SK-N-DZ (cell line): ENCODE measurements at places on chromosomes 2 and 18.

- no peak for DNase-seq
Measured at GRCh38 chr2:142603759-142604158, 273.7 kb upstream of the KYNU start.

GRCh38 chr2:162435676-162436075 is 91.7 kb downstream of the GCA start:
- no peak for DNase-seq

DNA sequence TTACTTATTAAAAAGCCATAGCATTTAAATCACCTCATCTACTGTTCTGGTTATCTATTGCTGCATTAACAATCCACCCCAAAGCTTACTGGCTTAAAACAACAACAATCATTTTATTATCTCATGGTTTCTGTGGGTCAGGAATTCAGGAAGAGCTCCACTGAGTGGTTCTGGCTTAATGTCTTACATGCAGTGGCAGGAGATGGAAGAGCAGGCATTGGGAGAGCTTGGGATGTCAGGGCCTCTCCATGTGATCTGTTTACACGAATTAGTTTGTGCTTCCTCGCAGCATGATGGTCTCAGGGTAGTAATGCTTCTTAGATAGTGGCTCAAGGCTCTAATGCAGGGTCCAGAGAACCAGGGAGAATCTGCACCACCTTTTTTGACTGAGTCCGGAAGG is 14.4 kb upstream of the REL start:
- DNase-seq, result no peak

DNA sequence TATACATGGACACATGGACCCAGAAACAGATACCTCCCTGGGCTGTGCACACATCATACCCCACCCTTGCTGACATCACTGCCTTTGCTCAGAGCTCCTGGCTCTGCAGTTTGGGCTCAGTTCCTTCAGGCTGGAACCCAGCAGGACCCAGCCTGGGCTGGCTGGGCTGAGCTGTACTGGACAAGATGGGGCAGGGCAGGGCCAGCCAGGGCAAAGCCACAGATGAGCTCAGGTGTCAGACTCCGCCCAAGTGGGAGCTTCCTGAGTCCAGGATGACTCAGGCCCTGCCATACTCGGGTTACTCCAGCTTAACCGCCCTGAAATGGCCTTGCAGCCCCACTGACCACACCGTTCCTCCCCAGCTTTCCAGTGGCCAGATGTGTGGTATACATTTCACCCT is 284.9 kb downstream of the OSR1 start:
- no peak for DNase-seq

- DNase-seq, result no peak
Measured at GRCh38 chr18:5770176-5770575, 125.1 kb downstream of the TMEM200C start.

DNA sequence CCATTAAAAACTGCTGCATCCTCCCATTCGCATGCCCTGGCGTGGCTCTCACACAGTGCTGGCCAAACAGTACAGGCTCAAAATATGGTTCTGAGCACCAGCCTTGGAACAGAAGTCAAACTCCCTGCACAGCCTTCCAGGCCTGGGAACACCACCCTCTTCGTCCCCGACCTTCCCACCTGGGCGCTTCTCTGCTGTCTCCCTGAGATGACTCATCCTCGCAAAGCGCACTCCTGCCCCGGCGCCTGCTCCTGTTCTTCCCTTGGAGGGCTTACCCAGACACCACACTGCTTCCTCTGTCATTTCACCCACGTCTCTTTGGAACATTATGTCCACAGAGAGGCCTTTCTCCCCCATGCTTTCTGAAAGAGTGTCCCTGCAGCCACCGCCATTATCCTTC is 172.7 kb downstream of the L3MBTL4 start:
- no peak for DNase-seq

GRCh38 chr2:212195626-212196025 is 343.0 kb downstream of the ERBB4 start:
- DNase-seq, result no peak

- DNase-seq, result no peak
Measured at GRCh38 chr18:34364699-34365098, 140.0 kb upstream of the NOL4 start.

GRCh38 chr18:38884050-38884449 is 1318.5 kb upstream of the CELF4 start:
- no peak for DNase-seq

- peak; percentile 71 for DNase-seq
Measured at GRCh38 chr18:5601188-5601624, 57.4 kb upstream of the EPB41L3 start.

- DNase-seq, result no peak
Measured at GRCh38 chr2:37526323-37526722, 145.1 kb downstream of the CDC42EP3 start.

DNA sequence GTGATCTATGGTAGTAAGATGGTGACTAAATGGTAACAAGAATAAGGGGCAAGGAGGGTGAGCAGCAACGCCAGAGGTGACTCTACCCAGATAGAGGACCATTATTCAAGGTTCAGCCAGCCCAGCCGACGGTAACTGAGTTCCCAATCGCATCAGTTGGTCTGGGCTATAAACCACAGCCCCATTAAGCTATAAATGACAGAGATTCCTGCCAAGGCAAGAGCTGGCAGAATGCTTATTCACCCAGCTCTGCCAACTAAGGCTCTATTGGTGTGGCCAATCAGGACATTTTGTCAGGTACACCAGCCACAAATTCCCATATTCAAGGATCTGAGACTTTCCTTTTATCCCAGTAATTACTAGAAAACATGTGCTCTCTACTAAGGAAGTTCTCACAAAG is 3.6 kb downstream of the CHN1 start:
- no peak for DNase-seq

GRCh38 chr2:161238560-161239325 is 69.5 kb upstream of the PSMD14 start:
- DNase-seq, result peak; percentile 58

DNA sequence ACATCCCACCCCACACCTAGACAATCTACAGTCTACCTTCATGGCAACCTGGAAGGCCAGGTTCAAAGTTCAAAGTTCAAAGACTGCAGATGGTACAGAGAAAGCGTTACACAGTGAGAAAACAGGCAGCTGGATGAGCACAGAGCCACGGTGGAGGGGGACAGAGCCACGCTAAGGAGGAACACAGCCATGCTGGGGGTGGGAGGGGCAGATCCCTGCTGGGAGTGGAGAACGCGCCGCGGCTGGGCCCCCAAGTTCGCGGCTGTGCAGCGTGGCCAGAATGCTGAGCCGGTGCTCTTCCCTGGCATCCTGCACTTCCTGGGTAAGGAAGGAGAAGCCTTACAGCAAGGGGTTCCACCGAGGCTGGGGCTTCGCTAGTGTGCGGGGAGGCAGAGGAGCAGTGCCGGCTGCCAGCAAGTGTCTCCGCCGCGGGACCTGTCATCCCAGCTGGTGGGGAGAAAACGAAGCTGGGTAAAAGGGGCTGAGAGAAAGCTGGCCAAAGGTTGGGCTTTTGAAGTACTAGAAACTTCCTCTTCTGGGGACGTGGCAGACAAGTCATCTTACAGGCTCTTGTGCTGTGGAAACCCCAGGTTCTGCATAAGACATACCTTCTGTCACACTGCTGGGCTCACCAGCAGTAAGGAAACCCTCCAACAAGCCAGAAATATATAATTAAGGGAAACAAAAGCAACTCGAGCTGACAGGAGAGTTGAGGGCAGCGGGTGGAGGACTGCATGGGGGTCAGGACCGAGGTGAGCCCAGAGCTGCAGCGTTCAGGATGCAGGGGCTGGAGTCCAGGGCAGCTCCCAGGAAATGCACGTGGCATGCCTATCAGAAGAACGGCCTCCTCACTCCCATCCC is 115.5 kb downstream of the HDAC4 start:
- DNase-seq, result no peak

DNA sequence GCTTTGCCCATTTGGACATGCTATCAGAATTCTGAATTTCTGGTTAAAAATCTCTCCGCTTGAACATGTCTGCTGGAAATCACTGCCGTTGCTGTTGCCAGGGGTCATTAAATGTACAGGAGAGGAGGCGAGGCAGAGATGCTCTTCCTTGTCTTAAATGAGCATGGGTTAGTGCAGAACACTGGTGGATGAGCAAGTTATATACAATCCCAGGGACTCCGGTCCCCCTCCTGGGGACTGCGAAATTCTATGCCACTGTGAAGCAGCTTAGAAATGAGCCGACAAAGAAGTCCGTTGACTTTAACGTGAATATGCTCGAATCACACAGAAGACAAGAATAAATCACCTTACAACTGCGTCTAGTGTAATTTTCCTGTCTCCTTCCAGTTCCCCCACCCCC is 95.1 kb upstream of the KLHL14 start:
- no peak for DNase-seq

- DNase-seq, result no peak
Measured at GRCh38 chr2:196404276-196404675, 232.9 kb upstream of the STK17B start.

DNA sequence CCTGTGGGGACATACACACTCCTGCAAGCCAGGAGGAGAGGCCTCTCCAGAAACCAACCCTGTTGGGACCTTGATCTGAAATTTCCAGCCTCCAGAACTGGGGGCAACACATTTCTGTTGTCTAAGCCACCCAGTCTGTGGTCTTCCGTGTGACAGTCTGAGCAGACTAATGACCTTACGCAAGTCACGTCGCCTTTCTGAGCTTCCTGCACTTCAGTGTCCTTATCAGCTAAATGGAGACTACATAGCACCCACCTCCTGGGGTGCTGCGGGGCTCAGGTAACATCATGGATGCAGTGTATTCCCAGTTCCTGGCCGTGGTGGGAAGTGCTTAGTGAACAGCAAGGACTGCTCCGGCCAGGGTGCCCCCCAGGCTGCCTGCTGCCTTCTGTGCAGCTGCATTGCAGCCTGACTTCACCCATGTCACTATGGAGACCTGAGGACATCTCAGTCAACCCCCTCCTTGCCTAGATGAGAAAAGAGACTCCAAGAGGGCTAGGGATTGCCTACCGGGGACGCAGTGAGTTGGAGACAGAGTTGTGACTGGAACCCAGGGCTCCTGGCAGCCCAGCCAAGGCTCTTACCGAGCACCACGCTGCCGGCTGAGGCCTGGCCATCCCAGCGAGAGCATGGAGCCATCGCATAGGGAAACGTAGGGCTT is 61.2 kb upstream of the FZD5 start:
- no peak for DNase-seq

DNA sequence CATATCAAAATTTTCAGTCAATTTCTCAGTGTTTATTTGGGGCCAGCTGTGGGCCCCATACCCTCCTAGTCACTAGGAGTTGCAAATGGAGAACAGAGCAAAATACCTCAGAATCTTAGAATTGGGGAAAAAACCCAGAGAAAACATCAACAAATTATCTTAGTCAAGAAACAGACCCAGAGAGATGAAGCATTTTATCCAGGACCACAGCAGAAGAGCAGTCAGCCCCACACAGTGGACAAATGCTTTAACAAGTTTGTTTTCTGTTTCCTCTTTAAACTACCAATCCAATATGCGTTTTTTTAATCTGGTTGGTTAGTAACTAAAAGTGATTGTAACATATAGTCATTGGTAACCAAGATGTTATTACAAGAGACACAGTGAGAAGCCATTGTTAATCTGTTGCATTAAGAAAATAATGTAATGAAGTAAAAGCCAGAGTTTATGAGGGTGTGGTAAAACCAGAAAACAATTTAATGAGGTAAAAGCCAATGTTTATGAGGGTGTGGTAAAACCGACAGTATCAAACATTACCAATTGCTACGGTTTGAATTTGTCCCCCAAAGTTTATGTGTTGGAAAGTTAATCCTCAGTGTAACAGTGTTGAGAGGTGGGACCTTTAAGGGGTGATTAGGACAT is 60.7 kb upstream of the COX7A2L start:
- no peak for DNase-seq

- DNase-seq, result no peak
Measured at GRCh38 chr2:174967691-174968260, 37.4 kb downstream of the CHN1 start.

DNA sequence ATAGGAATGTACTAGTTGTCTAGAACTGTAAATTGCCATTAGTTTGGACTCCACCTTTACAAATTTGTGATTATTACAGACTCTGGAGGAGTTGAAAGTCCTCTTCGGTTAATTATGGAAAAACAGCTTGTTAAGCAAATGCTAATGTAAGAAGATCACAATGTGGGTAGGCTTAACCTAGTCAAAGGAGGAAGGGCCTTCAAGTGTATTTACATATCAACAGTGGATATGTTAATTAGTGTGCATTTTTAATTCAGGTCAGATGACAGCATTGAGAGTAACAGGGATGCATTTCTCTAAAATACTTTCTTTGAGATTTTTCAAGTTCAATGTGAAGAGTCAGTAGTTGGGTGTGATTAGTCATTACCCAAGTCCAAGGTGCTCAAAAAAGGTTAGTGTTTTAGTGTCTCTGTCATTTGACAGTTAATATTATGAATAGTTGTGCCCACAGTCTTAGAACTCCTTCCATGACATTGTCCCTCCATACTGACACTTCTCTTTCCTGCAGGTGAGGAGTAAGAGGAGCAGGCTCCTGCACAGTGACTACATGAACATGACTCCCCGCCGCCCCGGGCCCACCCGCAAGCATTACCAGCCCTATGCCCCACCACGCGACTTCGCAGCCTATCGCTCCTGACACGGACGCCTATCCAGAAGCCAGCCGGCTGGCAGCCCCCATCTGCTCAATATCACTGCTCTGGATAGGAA is 28.0 kb downstream of the CD28 start:
- DNase-seq, result no peak

DNA sequence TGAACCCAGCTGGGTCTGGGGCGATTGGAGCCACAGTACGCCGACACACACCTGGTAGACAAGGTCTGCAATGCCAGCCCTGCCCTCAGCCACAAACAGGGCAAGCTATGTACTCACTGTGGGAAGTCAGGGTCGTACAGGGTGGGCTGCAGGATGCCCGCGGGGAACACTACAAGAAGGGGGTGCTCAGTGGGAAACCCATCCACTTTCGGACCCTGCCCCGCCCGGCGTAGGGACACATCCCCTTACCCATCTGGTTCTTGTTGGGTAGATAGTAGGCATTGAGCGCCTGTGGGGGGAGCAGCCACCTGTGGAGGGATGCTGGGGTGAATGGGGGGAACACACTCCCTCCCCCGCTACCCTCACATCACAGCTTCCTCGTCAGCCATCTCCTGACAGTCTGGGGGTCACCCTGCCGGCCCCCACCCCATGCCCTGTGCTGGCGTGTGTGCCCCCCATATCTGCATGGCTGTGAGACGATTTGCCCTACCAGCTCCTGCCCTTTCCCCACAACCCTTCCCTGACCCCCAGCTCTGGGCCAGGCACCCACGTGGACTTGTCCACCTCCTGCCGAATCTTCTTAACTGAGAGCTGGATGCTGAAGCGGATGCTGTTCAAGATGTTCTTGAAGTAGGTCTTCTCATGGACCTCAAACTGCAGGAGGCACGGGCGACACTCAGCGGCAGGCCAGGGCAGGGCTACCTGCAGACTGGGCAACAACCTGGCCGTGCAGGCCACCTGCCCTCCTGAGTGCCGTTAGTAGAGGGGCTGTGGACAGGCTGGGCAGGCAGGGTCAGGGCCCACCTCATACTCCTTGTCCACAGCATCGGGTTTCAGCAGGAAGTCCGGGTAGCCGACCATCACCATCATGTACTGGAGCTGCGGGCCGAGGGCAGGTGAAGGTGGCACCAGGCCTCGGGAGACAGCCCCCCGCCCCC is 5.1 kb downstream of the ECEL1 start:
- no peak for DNase-seq
